ENCODE measurements at places on chromosomes 3 and 15.

DNA sequence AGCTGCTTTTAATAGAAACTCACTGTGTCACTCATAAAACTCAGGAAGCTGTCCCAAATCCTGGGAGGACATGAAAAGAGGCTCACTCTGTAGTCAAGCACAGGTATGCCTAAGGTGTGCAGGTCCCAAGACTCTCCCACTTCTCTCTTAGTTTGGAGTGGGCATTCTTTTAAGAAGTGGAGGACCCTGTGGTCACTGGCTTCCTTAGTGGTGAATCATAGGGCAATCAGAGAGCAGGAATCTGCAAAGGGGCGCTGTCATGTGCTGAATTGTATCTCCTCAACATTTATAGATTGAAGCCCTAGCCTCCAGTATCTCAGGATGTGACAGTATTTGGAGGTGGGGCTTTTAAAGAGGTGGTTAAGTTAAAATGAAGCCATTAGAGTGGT lies 47.2 kb upstream of the ZBTB38 start:
- DNase-seq = peak; percentile 65

GRCh38 chr15:51327081-51327480 lies 11.3 kb downstream of the CYP19A1 start:
- DNase-seq = no peak

DNA sequence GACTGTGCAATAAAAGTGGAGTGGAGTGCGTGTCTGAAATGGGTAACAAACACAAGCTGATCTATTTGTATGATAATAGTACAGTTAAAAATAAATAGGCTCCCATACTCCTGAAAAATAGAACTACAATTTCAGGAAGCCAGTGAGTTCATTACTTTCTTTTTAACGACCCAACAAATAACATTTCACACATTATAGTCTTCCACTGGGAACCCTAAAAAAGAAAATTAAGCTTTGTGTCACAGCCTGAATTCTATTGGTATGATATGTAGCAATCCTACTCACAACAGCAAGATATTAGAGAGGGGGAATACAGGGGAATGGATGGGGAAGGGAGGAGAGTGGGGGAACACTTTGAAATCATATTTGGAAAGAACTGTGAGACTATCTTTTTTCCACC lies 156.9 kb upstream of the CNTN3 start:
- no peak for DNase-seq

DNA sequence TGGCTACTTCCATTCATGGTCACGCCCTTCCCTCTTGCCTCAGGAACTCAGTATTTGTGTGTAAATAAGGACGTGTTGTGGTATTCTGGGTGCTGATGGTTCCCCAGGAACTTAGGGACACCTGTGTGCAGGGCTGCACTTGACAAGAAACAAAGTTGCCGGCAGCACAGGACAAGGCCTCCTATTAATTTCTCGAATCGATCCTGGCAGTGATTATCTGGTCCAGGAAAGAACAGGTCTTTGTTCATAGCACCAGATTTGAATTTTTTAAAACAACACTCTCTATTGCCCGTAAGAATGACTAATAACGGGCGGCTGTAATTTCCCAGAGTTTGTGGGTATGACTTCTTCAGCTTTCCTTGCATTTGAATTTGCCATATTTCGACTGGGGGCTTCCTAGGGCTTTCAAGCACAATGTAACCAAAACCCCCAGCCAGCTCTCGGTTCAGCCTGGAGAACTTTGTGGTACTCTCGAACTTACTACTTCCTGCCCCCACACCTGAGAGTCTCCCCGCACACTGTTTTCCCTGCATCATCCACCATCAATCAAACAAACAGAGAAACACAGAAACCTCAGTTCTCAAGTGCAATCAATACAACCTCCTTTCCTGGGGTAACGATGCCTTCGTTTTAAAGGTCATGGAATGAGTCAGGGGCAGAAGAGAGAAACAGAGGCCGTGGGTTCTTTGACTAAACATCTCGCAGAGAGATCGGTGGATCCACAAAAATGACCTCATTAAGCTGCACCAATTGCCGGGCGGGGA lies 241.7 kb upstream of the ICE2 start:
- no peak for DNase-seq

DNA sequence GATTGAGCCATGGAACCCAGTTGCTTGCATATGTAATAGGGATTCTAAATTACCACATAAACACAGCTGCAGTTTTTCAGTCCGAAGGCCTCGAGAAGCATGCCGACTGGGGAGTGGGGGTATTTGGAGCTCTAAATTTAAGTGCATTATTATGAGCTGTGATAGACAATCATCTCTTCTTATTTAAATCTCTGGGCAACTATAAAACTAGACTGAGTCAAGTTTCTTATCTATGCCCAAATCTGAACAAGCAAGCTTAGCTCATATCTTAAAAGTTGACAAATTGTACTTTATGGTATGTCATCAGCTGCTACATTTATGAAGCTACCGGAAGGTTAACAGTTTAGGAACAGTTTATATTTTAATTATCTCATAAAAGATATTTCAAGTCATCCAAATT lies 19.5 kb upstream of the THRB start:
- peak; percentile 23 for DNase-seq

DNA sequence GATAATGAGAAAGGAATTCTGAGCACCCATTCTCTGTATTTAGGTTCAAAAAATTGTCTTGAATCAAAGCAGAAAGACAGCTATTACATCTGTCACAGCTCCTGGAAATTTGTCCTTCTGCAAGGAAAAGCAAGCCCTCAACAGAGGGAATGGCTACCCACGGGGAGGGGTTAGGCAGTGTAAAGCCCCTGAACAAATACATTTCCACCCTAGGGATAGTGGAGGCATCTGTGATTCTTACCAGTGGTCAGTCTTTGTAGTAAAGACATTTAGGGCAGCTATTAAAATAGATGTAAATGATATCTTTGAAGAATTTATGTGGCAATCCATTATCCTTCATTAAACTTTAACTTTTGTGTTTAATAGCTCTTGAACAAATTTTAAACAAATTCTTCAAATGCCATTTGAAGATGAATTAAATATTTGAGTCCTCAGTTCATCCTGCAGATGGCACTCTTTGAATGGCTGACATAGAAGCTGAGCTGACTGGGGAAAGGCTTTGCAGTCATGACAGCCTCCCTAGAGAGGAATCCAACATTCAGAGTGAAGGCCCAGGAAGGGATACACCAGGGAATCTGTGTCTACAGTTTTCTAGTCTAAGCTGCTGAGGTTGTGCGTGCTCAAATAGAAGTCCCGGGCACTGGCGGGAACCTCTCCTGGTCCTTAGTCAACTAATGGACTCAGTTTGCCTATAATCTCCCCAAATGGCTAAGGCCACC lies 359.7 kb upstream of the ROPN1 start:
- peak; percentile 76 for DNase-seq

All from fibroblast of skin of right biceps (primary cell).